Stimulated activated CD8-positive, alpha-beta memory T cell treated with anti-CD3 and anti-CD28 coated beads, Interleukin-15, amount 100 ng/mL, for 24 hours (primary cell): ENCODE measurements at places on chromosomes 12 and 14.

- no peak for DNase-seq
Observed at GRCh38 chr12:70236990-70237389, 6.2 kb upstream of the CNOT2 start.

DNA sequence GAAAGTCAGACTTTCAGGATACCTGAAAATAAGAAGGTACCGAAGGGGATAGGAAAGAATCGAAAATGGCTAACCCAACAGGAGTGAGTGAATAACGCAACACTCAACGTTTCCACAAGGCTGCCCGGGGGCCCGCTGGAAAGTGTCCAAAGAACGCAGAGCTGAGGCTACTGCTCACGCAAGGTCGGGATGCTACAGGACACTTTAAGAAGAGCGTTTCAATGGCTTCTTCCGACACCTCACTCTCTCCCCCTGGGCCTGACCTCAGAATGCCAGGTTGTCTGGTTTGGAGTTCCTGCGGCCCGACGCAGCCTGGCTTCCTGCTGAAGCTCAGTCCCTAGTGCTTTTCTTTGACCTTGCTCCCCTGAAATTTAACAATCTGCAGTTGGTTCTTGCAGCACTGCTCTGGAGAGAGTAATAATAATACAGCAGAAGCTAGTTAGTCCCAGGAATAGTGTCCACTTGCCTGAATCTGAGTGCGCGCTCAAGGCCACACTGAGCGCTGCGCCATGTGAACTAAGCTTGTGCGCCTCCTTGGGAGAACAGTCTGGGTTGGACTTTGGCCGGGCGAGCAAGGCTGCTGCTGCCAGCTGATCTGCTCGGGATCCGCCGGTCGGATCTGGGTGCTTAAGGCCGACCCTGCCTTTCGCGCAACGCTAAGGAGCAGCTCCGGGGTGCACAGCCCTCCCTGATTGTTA is 2.0 kb upstream of the ALX1 start:
- no peak for DNase-seq

- DNase-seq, result no peak
Observed at GRCh38 chr12:85765453-85765869, 70.7 kb downstream of the RASSF9 start.

GRCh38 chr14:105019861-105020814 is 745 bp downstream of the CDCA4 start:
- peak; percentile 35 for DNase-seq

DNA sequence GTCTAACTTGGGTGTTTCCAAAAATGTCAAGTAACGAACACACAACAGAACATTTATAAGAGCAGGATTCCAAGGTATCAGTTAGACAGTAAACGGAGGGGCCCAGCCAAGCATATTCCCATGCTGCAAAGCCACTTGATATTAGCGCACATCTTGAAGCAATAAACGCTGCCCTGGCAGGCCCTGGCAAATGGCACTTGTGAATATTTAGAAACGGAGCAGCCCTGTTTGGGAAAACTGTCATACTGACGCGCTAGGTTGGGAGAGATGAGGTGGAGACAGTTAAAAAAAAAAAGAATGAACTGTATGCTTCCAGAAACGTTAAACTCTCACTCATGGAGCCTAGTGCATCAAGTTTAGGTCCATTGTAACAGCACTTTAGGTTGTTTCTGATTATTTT is 9.3 kb downstream of the DGLUCY start:
- DNase-seq, result no peak

DNA sequence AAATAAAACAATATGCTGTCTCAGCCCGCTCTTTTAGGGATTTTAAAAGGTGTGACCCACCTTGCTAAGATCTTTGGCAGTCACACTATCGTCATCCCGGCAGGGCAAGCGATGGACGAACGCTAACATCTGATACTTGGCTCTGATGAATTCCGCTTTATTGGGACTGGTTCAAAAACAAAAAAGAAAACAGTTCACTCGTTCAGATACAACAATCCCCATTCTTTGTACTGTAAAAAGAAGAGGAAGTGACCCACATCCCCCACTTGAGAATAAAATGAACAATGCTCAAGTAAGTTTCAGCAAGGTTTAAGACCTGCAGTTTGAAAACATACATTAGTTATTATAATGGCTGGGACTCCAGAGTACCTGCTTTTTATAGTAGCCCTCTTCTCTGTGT is 7.3 kb downstream of the GIT2 start:
- no peak for DNase-seq

GRCh38 chr12:28442101-28442500 is 251.8 kb downstream of the CCDC91 start:
- no peak for DNase-seq

- DNase-seq, result no peak
Observed at GRCh38 chr12:111745211-111745610, 21.5 kb upstream of the ALDH2 start.

- no peak for DNase-seq
Observed at GRCh38 chr12:62860501-62861411, 74.2 kb downstream of the PPM1H start.

DNA sequence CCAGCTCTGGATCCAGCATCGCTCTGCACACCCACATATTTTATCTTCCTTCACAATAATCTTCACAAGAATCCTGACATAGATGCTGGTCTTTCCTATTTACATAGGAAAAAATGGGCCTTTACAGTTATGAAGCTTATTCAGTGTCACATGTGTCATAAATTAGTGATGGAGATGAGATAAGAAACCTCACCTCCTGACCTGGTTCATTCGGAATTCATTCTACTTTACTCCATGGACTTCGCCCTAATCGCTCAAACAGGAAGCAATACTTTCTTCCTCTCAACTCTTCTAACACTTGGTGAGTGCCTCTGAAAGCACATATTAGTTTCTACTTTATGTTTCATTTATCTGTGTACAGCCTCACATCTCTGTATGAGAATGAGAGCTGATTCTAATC is 12.0 kb upstream of the SINHCAF start:
- DNase-seq, result no peak

DNA sequence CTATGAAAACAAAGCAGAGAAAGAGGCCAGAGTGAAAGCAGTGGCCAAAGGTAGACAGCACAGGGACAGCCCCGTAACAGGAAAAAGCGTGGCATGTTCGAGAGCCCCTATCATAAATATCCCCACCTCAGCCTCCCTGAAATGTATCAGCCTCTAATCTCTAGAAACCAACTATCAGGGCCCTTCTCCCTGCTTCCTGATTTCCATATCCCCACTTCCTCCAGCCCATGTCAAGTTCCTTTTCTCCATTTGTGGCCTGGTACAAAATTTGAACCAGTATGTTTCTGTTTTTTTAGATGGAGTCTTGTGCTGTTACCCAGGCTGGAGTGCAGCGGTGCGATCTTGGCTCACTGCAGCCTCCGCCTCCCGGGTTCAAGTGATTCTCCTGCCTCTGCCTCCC is 16.9 kb downstream of the DEPDC4 start:
- DNase-seq, result no peak

DNA sequence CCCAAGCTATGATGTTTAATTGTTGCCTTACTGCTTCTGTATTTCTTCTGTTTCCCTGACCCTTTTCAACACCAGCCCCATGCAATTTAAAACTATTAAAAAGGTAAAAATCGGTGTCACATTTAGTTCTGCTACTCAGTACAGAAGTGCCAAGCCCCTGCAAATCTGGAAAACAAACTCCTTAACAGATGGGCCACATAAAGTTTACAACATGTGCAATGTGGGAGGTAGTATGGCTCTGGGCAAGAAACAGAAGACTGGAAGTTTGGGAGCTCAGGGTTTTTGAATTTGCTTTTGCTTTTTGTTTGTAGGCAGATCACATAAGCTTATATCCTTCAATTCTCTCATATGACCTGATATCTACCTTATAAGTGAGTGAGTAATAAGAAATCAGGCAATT is 404.0 kb upstream of the ATP2B1 start:
- no peak for DNase-seq

GRCh38 chr14:23347406-23348296 is 5.0 kb downstream of the SLC22A17 start:
- no peak for DNase-seq

DNA sequence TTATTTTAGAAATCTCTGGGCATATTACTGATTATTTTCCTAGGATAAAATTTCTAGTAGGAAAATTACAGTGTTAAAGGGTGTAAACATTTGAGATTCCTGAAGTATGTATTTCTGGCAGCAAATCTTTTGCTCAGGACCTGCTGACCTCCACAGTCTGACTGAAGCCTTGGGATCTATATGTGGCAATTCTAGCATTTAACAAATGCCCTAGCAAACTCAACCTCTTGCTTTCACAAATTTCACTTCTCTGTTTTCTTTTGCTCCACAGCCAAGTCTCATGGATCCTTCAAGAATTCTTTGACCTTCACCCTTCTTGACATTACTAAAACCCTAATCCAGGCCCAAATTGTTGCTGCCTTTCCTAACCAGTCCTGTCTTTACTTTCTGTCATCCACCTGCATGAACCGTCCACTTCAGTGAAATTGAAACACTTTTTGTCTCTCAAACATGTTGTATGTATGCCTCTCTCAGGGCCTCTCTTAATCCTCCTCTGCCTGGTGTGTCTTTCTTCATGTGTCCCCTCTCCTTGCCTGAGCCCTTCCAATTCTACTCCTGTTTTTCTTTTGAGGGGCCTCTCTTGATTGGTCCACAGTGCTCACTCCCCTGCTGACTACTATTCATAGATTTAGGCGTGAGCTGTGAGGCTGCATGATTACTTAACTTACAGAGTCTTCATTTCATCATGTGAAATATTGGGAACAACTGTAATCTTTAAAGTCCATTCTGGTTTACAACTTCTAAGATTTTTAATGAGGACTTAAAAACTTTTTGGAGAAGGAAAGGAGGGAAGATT is 5.1 kb upstream of the DYRK4 start:
- no peak for DNase-seq

GRCh38 chr14:71354801-71355200 is 447.5 kb downstream of the PCNX1 start:
- no peak for DNase-seq

- no peak for DNase-seq
Observed at GRCh38 chr12:71356569-71356968, 83.0 kb upstream of the LGR5 start.

GRCh38 chr12:92546635-92547348 is 156.0 kb upstream of the PLEKHG7 start:
- DNase-seq, result no peak

GRCh38 chr14:31927348-31927832 is 149.7 kb upstream of the ARHGAP5 start:
- no peak for DNase-seq

- DNase-seq, result no peak
Observed at GRCh38 chr12:123494124-123494851, 36.3 kb downstream of the SNRNP35 start.

GRCh38 chr14:94924189-94924588 is 154.3 kb upstream of the GSC start:
- DNase-seq, result no peak

DNA sequence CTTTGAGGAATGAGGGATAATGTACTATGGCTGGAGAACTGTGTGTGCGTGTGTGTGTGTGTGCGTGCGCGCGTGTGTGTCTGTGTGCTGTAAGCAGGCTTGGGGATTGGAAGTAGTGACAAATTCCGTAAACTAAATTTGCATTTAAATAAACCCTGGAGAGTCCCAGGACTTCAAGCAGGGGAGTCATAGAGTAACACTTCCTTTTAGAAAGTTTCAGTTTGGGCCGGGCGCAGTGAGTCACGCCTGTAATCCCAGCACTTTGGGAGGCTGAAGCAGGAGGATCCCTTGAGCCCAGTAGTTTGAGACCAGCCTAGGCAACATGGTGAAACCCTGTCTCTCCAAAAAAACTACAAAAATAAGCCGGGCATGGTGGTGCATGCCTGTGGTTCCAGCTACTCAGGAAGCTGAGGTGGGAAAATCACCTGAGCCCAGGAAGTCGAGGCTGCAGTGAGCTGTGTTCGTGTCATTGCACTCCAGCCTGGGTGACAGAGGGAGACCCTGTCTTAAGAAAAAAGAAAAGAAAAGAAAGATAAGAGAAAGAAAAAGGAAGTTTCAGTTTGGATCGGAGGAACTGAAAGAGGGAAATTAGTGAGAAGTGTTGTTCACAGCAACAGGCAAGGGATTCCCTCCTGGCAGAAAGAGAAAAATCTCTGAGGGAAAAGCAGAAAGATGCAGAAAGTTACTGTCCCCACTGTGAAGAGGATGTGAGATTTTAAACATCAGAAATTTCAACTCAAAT is 222.7 kb upstream of the SOX5 start:
- no peak for DNase-seq

GRCh38 chr12:124603100-124603541 is 35.7 kb upstream of the NCOR2 start:
- DNase-seq, result no peak

- no peak for DNase-seq
Observed at GRCh38 chr12:83826112-83826511, 1086.5 kb downstream of the SLC6A15 start.

DNA sequence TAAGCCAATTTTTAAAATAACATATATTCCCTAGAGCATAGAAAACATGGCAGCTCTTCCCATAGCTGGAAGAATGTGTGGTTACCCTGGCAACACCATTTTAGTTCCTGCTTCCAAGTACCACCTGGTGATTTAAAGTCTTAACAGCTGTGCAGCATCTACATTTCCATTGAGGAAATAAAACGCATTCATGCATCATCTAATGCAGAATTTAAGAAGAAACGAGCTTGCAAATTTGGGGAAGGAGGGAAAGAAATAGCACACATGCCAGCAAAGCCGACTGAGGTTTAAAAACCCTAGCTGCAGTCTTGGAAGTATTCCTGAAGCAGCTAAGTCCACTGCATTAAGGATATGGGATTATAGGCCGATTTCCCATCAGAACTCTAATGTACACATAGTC is 22.8 kb upstream of the SLC38A2 start:
- DNase-seq, result no peak
